Fibroblast of pulmonary artery (primary cell): ENCODE measurements at places on chromosomes 6 and 20.
A peak's percentile ranks its signal among the peaks of the same experiment; 100 is the strongest.

GRCh38 chr6:27407153-27407814 is 18.7 kb downstream of the ZNF391 start:
- no peak for DNase-seq

- DNase-seq: no peak
Observed at GRCh38 chr20:44585057-44585963, 2.9 kb downstream of the PKIG start.

- no peak for DNase-seq
Observed at GRCh38 chr20:13118676-13119075, 102.4 kb upstream of the ISM1 start.

GRCh38 chr20:24773751-24774201 is 175.3 kb upstream of the CST7 start:
- peak; percentile 21 for DNase-seq

DNA sequence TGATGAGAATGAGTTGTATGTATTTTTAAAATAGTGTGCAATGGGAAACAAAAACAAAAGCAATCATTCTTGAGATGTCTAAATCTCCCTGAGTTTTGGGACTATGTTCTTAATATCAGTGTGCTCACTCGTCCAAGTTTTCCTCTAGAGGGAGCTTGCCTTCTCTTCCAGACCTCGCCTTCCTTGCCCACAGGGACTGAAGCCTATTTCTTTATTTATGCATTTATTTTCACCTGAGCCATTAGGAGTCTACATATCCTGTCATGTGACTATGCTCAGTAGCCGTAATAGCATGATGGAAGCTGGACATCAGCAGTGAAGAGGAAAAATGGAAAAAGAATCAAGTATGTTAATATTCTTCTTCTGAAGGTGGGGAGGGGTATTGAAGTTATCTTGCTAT is 131.2 kb downstream of the SH3BGRL2 start:
- DNase-seq: peak; percentile 17

GRCh38 chr6:118748311-118749062 is 97.1 kb upstream of the CEP85L start:
- no peak for DNase-seq

DNA sequence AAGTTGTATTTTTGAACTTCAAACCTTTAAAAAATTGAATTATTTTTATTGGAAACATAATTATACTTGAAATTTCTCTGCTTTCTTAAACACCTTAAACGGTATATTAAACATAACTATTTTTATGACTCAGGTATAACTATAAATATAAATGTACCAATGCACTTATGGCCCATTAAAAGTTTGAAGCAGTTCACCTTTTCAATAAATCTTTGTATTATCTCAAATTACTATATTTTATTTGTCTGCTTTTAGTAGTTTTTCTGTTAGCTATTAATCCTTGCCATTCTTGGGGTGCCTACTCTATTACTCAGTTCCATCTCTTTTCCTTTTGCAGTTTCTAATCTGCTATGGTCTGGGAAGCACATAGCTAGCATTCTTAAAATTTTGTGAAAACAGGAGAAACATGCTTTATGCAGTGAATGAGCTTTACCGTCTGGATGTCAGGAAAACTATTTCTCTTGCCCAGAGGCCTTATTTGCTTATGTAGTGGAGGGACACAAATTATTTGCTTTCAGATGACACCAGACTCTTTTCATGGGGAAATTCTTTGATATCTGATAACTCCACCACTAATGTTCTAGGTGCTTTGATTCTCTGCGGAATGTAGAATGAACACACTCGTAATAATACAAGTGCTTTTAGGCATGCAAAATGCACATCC is 378.9 kb upstream of the CITED2 start:
- peak; percentile 80 for DNase-seq

DNA sequence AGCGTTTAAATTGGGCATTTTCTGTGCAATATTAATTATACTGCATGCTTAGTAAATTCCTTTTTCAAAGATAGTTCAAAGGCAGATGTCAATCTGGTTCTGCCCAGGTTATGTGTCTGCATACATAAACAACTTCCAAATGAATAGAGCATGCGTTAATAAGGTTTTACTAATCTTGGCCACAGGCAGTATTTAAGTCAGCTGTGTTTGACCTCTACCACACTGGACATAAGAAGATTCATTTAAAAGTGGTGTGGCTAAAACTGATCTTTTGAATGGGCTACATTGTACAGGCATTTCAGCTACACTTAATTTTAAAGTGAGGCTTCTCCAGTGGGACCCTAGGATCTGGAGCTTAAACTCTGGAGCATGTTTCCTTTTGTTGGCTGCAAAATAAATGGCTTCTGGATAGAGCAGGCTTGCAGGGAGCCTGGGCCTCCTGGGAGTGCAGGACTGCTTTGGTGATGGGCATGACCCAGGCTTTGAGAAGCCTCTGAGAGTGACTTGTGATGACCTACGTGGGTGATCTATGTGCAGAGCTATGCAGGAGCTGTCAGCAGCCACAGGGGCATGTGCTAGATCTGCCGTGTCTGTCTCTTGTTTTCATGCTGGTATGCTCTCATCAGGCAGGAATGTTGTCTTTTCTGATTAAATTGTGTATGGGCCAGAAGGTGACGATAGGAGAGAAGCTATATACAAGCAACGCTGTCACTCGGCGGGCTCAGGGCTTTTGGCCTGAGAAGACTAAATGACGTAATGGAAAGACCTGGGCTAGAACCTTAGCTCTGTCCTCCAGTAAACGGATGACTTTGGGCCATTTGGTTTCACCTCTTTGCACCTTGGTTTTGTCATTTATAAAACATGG is 331.2 kb downstream of the QKI start:
- peak; percentile 67 for DNase-seq

GRCh38 chr6:107793191-107793590 is 30.9 kb downstream of the SCML4 start:
- DNase-seq: no peak

DNA sequence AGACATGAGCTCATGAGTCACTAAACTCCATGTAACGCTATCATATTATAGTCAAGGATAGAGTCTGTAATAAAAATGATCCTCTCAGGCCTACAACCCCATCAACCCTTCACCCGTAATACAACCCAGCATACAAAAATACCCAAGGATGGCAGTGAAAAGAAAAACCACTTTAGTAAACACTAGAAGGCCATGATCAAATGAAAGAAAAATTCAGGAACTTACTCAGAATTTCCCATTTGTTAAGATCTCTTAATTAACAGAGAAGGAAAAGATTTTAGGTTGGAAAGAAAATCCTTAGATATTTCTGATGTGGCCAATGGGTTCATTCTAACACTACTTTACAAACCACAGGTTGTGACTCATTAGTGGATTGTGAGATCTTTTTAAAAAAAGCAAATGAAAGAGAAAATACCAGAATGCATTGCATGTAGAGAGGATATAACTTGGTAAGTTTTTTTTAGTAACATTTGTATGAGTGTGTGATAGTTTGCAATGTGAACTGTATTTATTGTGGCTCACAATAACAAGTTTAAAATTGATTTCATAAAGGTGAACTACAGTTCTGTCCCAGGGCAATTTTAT is 8.0 kb upstream of the UBE2J1 start:
- DNase-seq: no peak

DNA sequence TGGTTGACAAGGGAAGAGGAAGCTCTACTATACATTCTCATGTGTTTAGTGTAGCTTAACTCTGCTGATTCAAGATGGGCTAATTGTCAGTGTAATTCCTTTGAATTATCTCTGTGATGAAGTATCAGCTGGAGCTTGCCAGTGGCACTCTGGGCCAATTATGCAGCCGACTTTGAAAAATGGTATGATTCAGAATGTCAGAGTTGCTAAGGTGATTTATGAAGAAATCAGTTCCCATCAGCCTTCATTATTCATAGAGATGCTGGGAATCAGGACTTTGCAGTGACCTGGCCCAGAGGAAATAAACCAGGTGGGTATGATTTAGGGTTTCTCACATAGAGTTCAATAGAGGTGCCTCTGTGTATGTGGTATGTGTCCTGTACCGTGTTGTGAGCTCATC is 33.4 kb downstream of the KCNS1 start:
- DNase-seq: peak; percentile 16

- DNase-seq: no peak
Observed at GRCh38 chr20:6232436-6232835, 109.6 kb upstream of the FERMT1 start.

GRCh38 chr6:158972241-158973233 is 27.5 kb downstream of the RSPH3 start:
- DNase-seq: peak; percentile 81

DNA sequence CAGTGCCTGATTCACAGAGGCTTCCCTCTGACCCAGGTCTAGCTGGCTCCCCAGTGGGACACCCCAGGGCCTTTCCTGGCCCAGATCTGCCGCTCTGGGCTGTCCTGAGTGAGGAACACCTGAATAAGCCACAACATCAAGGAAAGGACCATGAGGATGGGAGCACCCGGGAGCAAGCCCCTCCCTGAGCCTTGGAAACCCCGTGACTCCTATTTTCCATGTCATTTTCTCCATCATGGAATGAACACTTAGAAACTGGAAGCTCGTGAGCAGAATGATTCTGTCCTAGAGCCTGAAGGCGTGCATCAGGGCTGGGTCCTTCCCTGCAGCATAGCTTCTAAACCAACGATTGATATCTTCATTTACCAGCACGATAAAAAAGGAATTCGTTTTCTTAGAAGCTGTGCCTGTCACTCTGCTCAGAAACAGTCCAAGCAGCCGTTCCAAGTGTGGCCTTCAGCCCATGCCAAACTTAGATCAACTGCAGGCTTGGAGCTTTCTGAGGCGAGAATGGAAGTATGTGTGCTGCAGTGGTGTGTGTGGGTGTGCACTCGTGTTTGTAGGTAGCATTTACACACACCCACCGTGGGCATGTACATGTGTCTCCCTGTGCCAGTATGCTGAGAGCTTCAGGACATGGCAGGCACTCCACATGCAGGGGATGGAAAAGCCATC is 83.2 kb upstream of the FOXC1 start:
- DNase-seq: peak; percentile 3

DNA sequence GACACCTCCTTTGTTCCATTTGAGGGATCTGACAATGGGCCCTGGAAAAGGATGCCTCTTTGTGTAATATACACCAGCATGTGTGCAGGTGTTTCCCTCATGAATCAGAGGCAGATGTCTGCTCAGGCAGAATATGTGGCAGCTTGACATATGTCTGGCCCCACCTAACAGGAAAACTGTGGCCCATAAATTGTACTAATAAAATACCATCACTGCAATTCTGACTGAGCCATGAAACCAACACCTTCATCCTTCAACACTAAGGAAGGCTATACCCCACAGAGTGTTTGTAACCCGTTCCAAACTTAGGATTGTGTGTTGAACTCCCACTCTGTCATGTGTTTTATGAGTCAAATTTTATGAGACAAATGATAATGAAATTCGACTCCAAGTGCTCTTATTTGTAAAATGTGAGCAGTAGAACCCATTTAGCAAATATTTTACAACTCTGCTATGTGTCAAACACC is 22.7 kb downstream of the LAMA4 start:
- peak; percentile 59 for DNase-seq

DNA sequence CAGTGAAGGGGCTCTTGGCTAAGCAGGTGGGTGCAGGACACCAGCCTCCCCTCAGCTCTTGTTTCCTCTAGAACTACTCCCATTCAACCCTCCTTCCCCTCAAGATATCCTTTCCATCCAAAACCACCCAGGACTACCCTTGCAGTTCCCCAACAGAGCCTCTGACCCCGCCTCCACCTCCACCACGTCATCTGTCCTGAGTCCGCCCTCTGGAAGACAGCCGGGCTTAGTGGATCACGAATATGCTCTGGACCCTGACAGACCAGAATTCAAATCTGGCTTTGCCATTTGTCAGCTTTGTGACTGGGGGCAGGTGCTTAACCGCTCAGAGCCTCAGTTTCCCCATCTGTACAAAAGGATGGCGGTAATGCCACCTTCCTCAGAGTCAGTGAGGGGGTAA is 31.4 kb downstream of the TFEB start:
- no peak for DNase-seq

GRCh38 chr6:13769034-13769654 is 45.2 kb downstream of the MCUR1 start:
- DNase-seq: no peak

GRCh38 chr20:40797425-40797824 is 108.4 kb upstream of the MAFB start:
- DNase-seq: peak; percentile 14

GRCh38 chr6:45681860-45682511 is 304.3 kb upstream of the SUPT3H start:
- no peak for DNase-seq

GRCh38 chr6:169139179-169139971 is 114.3 kb downstream of the THBS2 start:
- no peak for DNase-seq

DNA sequence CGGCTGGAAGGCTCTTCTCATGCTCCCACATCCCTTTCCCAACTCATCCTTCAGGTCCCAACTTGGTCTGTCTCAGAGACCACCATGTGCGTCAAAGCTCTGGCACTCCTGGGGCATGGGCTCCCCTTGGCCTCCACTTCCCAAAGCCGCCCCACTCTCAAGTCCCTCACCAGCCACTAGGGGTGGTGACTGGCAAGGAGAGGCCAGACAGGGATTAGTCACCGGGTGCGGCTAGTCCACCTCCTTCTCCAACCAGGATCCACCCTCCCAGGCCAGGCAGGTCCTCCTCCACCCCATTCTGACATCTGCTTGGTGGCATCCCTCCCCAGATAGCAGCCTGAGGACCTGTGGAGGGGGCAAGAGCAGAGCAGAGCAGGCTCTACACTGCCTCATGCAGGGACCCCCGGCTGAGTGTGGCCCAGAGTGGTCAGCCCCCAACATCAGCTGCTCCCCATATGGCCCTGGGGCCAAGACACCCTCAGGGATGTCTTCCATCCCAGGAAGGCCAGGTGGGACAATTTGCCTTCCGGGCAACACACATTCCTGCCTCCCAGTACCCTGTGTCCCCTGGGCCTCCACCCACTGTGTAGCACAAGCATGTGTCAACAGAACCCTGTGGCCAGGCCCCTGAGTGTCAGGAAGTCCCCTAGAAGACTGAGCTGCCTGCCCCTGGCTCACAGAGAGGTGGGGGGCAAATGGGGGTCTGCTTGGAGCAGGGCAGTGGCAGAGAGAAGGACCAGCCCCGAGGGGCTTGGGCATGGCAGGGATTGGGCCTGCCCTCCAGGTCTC is 29.2 kb downstream of the YTHDF1 start:
- DNase-seq: no peak

DNA sequence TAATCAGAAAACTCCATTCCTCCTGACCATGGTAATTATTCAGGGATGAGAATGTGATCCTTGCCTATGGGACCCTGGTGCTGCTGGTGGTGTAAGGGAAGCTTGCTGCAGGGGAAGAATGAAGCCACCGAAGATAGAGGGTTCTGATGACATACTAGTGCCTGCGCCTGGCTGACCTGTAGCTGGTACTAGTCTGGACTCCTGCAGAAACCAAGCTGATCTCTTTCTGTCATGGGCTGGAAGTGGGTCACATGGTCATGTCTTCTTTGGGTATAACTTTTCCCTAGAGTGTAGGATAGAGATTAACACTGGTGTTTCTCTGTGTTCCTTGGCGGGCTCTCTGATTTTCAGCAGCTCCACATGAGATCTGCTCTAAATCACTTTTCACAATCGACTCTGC is 8.6 kb upstream of the SLC4A11 start:
- DNase-seq: no peak

- DNase-seq: no peak
Observed at GRCh38 chr6:100876251-100876650, 4.9 kb downstream of the ASCC3 start.

- no peak for DNase-seq
Observed at GRCh38 chr20:39602649-39603048, 640.5 kb downstream of the DHX35 start.

- no peak for DNase-seq
Observed at GRCh38 chr6:14456941-14457340, 339.4 kb downstream of the CD83 start.

- no peak for DNase-seq
Observed at GRCh38 chr6:106431972-106432371, 71.5 kb downstream of the CRYBG1 start.
